ENCODE measurements at places on chromosomes 13 and 19. TPM values are rescaled to one million over a fixed set of nuclear protein-coding genes. Genes with fewer than 3 reads are reported as not detected.

The CYP2A6 gene
- not detected for total RNA-seq

The KCNJ14 gene
- under 0.01 TPM for total RNA-seq

The IZUMO2 gene
- not detected for total RNA-seq

The TUBA3C gene
- total RNA-seq, result not detected

The MYDGF gene
- total RNA-seq, result 194 TPM

The ZSCAN4 gene
- not detected for total RNA-seq

The TUBB4A gene
- not detected for total RNA-seq

The DNASE2 gene
- 19.4 TPM for total RNA-seq

The KIR3DL1 gene
- not detected for total RNA-seq

The CHST8 gene
- not detected for total RNA-seq

The MYO16 gene
- under 0.01 TPM for total RNA-seq

The FUT1 gene
- 6.9 TPM for total RNA-seq

The ZNF577 gene
- 1.6 TPM for total RNA-seq

The CFD gene
- 1.5 TPM for total RNA-seq
